ENCODE measurements at places on chromosomes 13 and 19.

GRCh38 chr19:7295912-7296536 is 1.8 kb upstream of the INSR start:
- no peak for DNase-seq

GRCh38 chr13:73440296-73440895 is 381.6 kb downstream of the KLF5 start:
- no peak for DNase-seq

DNA sequence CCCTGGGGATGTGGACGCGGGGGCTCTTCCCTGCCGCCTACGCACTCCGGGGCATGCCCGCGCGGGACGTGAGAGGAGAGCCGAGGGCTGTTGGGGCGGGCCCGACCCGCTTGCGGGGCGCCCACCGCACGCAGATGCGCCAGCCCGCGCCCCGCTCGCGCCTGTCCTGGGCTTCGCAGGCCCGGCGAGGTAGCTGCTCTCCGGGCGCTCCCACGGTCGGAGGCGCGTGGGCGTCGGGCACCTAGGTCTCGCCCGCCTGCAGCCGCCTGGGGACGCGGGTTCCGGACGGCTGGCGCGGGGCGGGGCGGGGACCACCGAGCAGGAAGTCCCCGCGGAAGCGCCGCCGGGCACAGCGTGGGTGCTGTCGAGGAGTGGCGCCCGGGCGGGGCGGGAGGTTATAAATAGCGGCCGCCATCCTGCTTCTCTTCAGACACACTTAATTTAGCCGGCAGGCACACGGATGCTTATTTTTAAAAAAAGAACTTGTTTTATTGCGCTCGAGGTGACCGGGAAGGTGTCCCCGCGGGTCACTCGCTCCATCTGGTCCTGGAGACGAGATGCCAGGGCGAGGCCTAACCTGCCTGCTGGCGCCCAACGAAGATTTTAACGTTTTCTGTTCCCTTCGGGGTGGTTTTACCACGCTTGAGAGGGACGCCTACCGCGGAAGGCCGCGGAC is 561 bp upstream of the GJA3 start:
- DNase-seq, result peak; percentile 50

- no peak for DNase-seq
Observed at GRCh38 chr19:1935484-1936208, 5.3 kb upstream of the CSNK1G2 start.

GRCh38 chr13:29758531-29759114 is 91.8 kb downstream of the UBL3 start:
- DNase-seq, result peak; percentile 35

DNA sequence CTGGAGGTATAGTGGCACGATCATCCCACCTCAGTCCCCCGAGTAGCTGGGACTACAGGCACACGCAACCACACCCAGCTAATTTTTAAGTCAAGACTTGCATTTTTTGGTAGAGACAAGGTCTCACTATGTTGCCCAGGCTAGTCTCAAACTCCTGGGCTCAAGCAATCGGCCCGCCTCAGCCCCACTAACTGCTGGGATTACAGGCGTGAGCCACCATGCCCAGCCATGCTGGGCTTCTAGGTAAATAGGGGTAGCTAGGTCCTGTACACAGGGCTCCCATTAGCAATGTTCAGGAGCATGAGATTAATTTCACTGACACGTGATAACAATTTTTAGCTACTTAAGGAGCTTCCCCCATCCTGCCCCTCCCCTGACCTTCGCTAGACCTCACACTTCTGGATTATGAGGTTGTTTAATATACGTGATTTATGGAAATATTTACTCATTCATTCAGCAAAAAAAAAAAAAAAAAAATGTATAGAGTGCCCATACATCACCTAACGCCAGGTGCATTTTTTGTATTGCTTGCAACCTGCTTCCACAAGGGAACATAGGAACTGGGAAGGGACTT is 19.2 kb downstream of the TMEM272 start:
- DNase-seq, result no peak

DNA sequence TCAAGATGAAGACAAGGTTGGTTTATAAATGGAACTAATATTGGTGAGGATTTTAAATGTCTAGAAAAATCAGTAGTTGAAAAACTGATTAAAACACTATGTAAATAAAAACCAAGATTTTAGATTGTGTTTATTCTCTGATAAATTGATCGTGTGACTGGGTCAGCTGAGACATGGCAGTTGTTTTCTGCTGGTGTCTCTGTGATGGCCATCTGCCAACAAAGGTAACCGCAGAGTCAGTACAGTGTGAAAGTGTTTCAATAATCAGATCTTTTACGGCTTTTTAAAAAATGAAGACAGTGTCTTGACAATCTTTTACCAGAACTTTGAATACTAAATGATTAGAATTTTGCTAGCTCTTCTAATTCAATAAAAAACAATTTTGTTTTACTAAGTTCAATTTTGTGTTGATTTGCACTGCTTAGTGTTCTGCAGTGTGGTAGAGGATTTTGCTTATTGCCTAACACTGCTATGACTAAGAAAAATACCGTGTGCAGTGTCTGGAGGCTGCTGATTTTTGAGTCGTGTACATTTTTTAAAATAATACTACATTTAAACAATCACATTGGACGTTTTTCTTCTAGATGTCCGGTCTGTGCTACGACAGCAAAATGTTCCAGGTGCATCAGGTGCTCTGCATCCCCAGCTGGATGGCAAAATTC is 32.7 kb upstream of the GPR183 start:
- no peak for DNase-seq

GRCh38 chr13:71967990-71968389 is 101.0 kb upstream of the DACH1 start:
- DNase-seq, result no peak

- no peak for DNase-seq
Observed at GRCh38 chr13:32098272-32098671, 66.7 kb downstream of the FRY start.

DNA sequence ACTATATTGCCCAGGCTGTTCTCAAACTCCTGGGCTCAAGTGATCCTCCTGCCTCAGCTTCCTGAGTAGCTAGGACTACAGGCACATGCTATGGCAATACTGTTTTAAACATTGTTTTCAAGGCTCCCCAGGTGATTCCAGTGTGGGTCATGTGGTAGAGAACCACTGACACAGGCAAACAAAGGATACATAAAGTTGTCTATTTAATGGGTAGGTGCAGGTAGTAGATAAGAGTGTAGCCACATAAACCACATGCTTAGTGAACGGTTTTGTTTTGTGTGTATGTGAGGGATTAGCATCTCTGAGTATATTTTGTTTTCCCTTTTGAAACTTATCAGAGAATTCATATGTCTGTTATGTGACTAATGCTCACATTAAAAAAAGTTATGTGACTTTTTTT is 36.7 kb downstream of the USPL1 start:
- DNase-seq, result no peak

GRCh38 chr13:31793246-31793645 is 53.9 kb downstream of the RXFP2 start:
- DNase-seq, result no peak

GRCh38 chr13:103799028-103799427 is 732.8 kb upstream of the SLC10A2 start:
- DNase-seq, result no peak

DNA sequence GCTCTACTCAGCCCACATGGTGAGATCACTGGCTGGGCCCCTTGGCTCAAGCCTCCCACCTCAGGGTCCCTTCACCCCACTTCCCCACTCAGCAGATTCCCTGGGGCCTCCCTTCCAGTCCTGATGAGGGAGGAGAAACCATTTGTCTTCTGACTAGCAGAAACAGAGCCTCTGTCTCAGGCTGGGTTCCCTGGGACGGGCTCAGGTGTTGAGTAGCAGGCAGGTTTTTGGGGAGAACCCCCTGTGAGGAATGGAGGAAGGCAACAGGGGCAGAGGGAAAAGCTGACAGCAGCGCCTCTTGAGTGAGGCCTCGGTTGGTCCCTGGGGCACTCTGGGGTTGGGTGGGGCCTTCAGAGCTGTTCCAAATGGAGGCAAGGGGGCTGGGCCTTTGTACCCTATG is 452.2 kb downstream of the TSHZ3 start:
- no peak for DNase-seq

GRCh38 chr19:18993115-18993514 is 40.2 kb downstream of the SUGP2 start:
- DNase-seq, result no peak
